ENCODE measurements at places on chromosomes 7 and 10.

- no peak for DNase-seq
Measured at GRCh38 chr10:103845972-103846371, 9.4 kb downstream of the SH3PXD2A start.

DNA sequence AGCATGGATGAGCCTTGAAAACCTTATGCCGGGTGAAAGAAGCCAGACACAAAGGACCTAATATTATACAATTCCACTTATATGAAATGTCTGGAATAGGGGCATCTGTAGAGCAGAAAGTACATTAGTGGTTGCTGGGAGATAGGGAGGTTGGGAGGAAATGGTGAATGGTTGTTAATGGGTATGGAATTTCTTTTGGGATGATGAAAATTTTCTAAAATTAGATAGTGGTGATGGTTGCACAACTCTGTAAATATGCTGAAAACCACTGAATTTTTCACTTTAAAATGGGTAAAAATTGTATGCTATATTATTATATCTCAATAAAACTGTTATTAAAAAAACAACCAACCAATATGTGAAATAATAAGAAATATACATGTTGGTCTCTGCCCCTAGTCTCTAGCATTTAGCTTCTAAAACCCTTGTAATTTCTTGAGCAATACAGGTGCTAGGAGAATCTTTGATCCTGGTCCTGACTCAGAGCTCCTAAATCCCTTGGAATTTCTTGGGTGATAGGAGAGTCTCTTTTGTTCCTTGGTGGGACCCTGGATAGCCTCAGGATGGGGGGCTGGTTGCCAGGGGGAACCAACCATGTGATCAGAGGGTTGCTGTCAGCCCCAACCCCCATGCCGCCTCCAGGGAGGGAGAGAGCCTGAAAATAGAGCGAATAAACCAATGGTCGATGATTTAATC, 64.0 kb downstream of the TACR2 start:
- DNase-seq = no peak

DNA sequence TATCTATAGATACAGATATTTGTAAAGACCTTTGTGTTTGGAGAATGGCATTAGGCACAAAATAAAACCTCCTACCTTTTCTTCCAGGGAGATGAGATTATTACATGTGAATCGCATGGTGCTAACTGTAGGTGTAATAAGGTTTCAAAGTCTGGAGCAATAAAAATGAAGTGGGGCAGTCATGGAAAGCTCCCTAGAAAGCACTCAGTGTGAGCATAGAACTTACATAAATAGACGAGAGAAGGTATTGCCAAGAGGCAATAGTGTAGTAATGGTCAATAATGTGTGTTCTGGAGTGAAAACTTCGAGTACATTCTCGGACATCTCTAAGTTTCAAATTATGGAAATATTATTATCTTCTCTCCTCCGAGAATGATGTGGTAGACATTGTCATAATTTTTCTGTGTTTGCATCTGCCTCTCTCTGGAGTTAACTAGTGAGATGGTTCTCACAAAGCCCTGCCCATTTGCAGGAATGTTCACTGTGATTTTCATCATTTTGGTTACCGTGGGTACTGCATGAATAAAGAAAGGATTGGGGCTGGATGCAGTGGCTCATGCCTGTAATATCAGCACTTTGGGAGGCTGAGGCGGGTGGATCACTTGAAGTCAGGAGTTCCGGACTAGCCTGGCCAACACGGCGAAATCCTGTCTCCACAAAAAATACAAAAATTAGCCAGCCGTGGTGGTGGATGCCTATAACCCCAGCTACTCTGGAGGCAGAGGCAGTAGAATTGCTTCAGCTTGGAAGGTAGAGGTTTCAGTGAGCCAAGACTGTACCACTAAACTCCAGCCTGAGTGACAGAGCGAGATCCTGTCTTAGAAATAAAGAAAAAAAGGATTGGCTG, 10.6 kb downstream of the VIM start:
- DNase-seq = no peak

- no peak for DNase-seq
Measured at GRCh38 chr10:79189853-79190435, 121.2 kb downstream of the ZMIZ1 start.

GRCh38 chr7:55629051-55629677, 56.9 kb upstream of the VOPP1 start:
- no peak for DNase-seq

GRCh38 chr7:118369987-118370386, 145.5 kb downstream of the ANKRD7 start:
- no peak for DNase-seq

- no peak for DNase-seq
Measured at GRCh38 chr10:6145166-6145987, 56.5 kb downstream of the RBM17 start.

GRCh38 chr7:141416650-141417270, 134.4 kb upstream of the AGK start:
- no peak for DNase-seq

GRCh38 chr10:44209811-44210210, 175.1 kb downstream of the CXCL12 start:
- no peak for DNase-seq

- DNase-seq = no peak
Measured at GRCh38 chr7:94160719-94161435, 156.7 kb upstream of the BET1 start.

GRCh38 chr10:24674892-24675632, 48.6 kb downstream of the ARHGAP21 start:
- no peak for DNase-seq

- no peak for DNase-seq
Measured at GRCh38 chr10:5559642-5560141, 34.9 kb downstream of the CALML3 start.

DNA sequence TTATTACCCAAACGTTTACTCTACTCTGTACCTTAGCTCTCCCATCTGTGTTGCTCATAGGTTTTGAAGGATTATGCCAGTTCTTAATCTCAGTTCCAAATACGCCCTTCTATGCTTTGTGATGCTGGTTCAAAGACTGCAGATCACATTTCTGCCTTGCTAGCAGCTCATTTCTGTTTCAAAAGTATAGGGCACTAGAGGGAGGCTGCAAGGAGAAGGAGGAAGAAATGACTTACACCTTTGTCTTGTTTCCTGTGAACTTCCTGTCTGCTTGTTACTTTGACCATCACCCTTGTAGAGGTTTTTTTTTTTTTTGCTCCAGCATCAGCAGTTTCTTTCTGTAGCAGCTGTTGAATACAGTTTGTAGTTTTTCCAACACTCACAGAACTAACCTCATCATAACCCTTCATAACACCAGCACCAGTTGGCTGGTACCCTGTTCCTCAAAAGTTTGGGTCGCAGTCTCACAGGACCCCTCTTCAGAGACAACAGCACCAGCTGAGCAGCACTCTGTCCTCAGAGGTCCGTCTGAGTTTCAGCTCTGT, 16.5 kb downstream of the SLK start:
- no peak for DNase-seq

- no peak for DNase-seq
Measured at GRCh38 chr10:110349831-110350230, 45.1 kb upstream of the SMNDC1 start.

GRCh38 chr7:6631605-6632004, 5.5 kb upstream of the ZNF316 start:
- DNase-seq = no peak

DNA sequence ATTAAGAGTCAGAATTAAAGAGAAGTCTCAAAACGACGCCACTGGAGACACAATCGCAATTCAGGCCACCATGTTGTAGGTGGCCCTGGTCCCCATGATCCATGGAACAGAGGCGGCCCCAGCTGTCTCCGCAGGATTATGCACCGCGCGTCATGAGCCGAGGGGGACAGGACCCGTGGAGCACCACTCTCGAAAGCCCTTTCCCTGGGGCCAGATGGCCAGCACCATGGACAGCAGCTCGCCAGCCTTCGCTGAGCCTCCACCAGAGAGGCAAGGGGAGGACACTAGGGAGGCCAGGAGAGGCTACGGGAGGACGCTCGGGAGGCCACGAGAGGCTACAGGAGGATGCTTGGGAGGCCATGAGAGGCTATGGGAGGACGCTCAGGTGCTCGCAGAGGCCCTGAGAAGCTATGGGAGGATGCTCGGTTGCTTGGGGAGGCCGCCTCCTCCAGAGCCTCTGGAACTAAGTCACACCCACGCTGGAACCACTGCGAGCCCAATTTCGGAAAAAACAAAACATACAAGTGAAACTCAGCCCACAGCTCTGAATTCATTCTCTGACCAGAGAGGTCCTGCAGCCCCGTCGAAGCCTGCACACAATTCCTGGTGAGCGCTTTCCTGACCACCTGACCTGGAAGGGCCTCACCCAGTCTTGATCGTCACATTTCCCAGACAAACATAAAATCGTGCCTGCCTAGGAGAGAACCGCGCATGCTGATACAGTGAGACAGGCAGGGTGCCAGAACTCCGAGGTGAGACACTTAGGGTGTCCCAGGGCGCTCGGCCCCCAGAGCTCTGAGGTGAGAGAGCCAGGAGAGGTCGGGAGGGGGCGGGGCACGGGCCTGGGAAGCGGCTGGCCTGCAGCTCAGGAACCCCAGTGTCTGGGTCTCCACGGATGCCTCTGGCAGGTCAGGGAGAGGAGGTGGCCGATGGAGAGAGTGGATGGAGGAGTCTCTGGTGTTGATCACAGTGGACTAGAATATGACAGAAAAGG, 224.4 kb downstream of the PTPRN2 start:
- DNase-seq = no peak

DNA sequence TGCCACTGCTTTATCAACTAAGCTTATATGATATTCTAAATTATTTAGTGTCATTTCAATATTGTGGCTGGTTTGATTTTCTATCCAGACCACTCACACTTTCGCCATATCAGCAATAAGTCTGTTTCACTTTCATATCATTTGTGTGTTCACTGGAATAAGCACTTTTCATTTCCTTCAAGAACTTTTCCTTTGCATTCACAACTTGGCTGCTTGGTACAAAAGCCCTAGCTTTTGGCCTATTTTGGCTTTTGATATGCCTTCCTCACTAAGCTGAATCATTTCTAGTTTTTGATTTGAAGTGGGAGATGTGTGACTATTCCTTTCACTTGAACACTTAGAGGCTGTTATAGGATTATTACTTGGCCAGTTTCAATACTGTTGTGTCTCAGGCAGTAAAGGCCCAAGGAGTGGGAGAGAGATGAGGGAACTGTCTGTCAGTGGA, 120.9 kb upstream of the NAMPT start:
- DNase-seq = no peak

DNA sequence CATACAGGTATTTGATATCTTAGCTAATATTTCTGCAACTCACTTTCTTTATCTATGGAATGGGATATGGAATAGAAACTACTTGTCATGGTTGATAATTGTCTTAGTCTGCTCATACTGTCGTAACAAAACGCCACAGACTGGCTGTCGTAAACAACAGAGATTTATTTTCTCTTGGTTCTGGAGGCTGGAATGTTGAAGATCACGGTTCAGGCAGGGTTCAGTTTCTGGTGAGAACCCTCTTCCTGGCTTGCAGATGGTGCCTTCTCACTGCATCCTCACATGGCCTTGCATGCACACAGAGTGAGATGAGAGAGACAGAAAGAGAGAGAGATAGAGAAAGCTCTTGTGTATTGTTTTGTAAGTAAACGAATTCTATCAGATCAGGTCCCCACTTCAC, 332.7 kb upstream of the MAGI2 start:
- DNase-seq = no peak

Measured in NK-92 treated with Interleukin-12 subunit alpha and Interleukin-12 subunit beta, amount 100 ng/mL, for 24 hours (cell line).